ENCODE measurements at places on chromosomes 3 and 15.

DNA sequence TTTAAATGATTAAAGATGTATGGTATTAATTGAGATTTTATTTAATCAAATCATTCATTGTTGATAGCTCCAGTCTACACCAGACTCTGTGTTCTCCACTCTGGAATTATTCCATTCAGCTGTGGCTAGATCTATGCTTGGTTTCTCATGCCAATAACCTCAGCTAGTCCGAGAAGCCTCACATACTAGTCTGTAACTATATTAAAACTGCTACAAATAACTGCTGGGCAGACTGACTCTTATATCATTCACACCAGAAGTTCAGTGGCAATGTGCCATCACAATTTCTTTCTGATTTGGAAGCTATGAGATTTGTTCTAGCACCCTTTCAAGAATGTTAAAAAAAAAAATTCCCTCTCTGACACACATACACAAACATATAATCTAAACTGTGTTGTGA is 947.3 kb downstream of the ROBO1 start:
- DNase-seq, result no peak

DNA sequence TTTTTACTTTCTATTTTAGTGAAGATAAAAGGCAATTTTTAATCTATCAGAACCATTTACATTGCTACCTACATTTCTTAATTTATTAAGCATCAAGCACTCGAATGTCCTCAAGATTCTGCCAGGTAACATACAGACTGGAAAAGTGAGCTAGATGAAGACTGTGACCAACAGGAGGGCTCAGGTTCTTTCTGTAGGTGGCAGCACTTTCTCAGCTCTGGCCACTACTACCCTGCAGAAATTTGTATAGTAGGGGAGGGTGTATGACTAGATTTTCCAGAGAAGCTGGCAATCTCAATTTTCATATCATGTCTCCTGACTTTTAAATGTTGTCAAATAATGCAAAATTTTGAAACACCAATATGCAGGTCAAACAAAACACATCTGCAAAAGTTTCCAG is 165.0 kb upstream of the SUCLG2 start:
- peak; percentile 4 for DNase-seq

DNA sequence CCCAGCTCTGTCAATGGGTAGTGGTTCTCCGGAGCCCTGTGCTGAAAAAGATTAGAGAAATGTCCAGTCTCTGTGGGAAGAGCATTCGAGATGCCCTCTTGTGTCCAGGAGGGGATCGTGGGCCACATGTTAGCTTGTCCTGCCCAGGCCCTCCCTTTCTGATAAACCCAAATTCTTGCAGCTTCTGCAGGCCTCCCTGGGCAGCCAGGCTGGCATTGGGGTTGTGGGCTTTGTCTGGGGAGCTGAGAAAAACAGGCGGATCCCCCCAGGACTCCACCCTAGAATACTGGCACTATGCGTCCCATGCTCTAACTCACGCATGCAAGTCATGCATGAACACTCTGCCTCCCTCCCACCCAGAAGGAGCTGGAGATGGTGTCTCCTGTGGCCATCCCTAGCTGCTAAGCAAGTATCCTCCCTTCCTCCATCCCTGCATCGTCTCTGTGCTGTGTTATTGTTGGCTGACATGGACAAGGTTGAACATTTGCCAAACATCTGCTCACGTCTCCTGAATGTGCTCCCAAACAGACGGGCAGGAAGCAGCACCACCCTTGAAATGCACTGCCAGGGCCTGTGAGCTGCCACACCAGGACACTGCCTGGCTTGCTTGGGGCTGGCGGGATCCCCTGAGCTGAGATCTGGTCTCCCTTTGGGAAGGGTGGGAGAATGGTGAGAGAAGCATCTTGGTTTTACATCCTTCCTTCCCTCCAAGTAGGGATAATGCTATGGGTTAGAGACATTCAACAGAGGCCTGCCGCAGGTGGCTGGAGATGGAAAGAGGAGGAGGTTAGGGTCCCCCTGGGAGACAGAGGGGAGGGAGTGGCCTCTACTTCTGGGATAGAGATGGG is 26.5 kb downstream of the CFAP161 start:
- DNase-seq, result no peak

- DNase-seq, result no peak
Observed at GRCh38 chr3:38645076-38645475, 4.4 kb downstream of the SCN5A start.

DNA sequence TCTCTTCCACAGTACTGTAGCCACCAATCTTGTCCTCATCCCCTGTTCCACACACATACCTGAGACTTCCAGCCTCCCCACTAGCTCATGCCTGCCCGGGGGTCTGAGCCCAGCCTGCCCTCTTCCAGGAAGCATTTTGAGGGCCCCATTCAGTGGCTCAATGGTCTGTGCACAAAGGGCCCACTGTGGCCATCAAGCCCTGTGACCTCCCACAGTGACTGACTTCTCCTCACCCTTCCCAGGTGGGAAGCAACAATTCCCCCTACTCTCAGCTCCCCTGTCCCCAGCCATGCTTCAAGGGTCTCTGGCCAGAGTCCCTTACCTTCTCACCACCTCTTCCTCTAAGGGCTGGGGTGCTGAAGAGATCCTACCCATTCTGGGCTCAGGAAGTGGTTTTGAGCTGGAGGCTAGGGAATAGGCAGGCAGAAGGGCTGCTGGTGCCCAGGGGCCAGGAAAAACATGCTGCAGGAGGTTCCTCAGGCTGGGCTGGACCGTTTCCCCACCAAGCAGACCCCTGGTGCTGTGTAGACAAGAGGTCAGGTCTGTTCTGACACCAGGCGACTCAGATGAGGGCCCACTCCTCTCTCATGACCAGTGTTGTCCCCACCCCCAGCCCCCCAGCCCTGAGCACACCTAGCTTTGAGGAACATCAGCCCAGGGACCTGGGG is 3.0 kb upstream of the KLF15 start:
- no peak for DNase-seq

DNA sequence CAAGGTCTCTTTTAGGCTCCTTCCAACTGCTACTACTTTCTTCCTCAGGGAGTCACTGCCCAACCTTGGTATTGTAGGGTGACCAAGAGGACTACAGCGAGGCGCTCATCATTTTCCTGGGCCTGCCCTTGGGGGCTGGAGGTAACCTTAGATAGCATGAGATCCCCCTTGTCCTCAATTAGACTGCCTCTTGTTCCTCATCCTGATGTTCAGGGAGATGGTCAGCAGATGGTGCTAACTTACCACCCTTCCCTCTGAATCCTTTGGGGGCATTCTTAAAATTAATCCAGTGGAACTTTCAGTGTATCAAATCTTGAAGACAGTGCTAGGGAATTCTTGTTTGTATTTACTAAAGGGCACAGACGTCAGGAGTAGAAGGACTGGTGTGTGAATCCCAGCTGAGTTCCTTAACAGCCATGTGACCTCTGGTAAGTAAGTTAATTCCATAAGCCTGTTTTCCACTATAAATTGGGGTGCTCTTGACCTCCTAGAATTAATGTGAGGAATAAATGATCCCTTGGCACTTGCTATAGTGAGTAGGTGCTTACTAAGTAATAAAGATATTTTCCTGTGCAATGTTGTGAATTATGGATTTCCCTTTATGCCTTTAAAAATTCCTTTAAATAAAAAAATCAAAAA is 4.1 kb upstream of the CLPX start:
- peak; percentile 57 for DNase-seq

- DNase-seq, result no peak
Observed at GRCh38 chr3:53750253-53751210, 95.7 kb downstream of the CHDH start.

DNA sequence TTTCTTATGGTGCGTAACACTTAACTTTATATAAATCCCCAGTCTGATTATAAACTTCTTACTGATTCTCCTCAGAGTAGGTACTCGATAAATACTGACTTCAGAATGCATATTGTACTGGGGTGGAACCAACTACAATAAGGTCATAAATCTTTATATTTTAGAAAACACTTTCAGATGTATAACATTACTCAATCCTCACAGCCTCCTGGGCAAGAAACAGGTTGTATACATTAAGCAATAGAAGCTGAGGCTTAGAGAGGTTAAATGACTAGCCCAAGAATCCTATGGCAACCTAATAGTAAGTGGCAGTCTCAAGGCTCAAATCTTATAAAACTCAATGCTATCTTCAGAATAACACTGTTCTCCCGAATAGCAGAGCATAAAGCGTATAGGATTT is 9.1 kb downstream of the VPS13C start:
- no peak for DNase-seq

GRCh38 chr3:77514766-77515165 is 474.9 kb downstream of the ROBO2 start:
- DNase-seq, result no peak

GRCh38 chr15:62306851-62307504 is 141.9 kb upstream of the C2CD4B start:
- peak; percentile 65 for DNase-seq

DNA sequence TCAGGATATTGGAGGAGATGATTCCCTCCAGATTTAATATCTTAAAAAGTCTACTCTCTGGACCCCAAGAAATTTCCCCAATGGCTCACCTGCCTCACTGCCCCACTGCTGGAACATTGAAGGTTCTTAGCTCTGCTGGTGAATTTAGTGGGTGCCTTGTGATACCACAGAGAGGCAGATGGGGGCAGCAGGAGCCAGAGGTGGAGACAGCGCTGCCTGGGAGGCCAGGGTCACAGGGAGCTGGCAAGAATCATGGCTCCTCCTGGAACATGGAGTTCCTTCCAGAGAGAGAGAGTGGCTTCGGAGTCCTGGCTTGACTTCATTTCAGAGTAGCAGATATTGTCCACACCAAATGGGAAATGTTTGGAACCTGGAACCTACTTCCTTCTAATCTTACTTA is 263.5 kb upstream of the CFAP20DC start:
- no peak for DNase-seq

DNA sequence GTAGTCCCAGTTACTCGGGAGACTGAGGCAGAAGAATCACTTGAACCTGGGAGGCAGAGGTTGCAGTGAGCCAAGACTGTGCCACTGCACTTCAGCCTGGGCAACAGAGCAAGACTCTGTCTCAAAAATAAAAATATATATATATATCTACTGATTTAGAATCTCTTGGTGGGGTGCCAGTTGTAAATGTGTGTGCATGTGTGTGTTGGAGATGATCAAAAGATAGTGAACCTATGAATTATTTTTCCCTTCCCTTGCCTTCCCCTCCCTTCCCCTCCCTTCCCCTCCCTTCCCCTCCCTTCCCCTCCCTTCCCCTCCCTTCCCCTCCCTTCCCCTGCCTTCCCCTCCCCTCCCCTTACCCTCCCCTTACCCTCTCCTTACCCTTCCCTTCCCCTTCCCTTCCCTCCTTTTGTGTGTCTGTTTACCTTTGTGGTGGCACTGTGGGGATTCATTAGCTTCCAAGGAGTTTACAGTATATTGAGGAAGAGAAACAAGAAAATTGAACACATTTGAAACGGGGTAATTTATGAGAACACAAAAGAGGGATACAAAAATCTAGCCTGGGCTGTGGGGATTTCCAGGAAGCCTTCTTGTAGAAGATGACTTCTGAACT is 281.5 kb upstream of the DPPA4 start:
- no peak for DNase-seq

- DNase-seq, result no peak
Observed at GRCh38 chr3:10653241-10653640, 147.9 kb upstream of the ATP2B2 start.

GRCh38 chr15:42491539-42492225 is 741 bp upstream of the ZNF106 start:
- no peak for DNase-seq

DNA sequence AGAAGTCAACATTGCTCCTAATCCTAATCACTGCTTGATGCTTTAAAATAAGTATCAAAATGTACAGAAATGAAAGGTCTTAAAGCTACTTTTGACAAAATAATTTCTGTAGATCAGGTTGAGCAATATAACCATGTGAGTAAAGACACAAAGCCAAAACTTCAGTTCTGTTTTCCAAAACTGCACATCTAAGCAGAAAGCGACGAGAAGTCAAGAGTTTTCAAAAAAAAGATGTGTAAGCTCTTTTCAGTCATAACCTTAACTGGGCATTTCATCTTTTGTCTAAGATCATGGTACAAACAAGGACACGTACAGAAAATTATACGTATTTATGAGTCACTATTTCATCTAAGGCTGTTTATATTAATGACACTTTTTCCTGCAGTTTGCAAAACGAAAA is 608.8 kb downstream of the FOXP1 start:
- no peak for DNase-seq

DNA sequence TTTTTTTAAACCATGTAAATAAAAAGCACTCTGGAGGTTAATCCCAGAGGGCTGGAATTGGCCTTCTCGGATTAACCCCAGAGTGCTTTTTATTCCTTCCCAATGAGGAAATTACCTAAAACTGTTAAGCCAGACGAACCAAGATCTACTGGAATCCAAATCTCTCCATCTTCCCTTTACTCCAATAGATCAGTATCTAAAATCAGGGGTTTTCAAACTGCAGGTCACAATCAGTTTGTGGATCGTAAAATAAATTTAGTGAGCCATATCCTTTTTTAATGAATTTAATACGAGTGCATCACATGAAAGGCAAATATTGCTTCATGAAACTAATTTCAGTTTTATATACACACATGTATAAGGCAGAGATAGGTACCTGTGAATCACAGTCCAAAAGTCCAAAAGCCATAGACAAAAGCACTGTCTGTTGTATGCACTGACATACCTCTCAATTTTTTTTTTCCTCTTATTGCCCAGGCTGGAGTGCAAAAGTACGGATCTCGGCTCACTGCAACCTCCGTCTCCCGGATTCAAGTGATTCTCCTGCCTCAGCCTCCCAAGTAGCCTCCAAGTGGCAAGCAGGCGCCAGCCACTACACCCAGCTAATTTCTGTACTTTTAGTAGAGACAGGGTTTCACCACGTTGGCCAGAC is 61.3 kb downstream of the TBL1XR1 start:
- no peak for DNase-seq

DNA sequence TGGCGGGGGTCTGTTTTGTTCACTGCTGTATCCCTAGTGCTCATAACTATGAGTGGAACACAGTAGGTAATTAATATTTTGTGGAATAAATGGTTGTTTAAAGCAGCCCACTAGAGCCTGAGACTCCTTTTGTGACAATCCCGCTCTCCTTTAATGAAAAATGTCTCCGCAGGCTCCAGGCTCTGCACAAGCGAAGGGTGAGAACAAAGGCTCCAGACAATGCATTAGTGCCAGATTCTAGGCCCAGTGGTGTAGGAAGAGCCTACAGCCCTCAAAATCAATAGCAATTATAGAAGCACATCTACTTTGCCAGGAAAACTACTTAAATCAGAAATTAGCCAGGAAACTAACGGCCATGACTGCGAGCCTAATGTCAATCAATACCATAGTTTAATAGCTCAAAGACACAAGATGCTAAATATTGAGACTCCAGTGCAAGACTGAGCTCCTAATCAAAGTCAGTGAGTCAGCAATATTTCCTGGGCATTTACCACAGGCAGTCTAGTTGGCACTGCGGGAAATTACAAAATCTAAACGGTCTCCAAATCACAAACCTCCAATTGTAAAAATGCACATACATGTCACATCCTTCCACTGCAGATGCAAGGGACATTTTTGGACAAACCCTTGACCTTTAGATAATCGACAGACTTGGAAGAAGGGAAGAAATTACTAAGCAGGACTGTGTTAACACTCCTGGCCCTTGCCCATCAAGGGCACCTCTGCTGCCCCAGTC is 2.3 kb downstream of the ANXA2 start:
- DNase-seq, result no peak

Data from neuronal stem cell (in vitro differentiated cells).